Stimulated activated CD8-positive, alpha-beta memory T cell treated with anti-CD3 and anti-CD28 coated beads, Interleukin-4, amount 100 ng/mL, for 24 hours (primary cell): ENCODE measurements at places on chromosomes 11 and 22.

- DNase-seq, result no peak
These were observed 17.9 kb downstream of the TUB start for GRCh38 chr11:8098879-8099278.

DNA sequence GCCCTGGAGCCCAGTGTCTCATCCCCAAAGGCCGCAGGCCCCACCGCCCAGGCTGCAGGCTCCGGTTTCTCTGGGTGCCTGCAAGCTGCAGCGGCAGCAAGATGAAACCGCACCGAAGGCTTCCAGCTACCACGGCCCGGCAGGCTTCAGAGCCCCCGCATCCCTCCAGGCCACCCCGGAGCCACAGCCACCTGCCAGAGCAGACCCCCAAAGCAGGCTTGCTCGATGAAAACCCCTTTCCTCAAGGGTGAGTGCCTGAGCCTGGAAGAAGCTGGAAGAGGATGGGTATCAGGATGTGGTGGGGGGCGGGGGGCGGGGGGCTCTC is 24.5 kb upstream of the GNB1L start:
- DNase-seq, result no peak

DNA sequence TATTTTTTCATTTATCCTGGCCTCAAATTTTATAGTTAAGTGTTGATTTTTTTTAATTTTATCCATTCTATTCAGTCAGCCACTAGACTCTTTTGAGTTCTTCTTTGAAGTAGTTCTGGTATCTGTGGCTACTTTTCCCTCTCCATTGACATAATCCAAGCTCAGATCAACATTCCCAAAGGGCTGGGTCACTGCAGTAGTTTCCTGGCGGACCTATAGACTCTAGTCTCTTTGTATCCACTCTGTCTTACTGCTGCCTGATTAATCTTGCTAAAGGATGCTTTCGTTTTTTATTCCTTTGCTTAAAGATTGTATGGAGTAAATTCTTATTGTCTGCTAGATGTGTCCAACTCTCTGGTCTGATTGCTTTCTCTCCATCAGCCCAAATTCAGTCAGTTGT is 87.6 kb downstream of the UVRAG start:
- no peak for DNase-seq

- DNase-seq, result no peak
These were observed 737 bp downstream of the PPP2R1B start for GRCh38 chr11:111765320-111765983.

DNA sequence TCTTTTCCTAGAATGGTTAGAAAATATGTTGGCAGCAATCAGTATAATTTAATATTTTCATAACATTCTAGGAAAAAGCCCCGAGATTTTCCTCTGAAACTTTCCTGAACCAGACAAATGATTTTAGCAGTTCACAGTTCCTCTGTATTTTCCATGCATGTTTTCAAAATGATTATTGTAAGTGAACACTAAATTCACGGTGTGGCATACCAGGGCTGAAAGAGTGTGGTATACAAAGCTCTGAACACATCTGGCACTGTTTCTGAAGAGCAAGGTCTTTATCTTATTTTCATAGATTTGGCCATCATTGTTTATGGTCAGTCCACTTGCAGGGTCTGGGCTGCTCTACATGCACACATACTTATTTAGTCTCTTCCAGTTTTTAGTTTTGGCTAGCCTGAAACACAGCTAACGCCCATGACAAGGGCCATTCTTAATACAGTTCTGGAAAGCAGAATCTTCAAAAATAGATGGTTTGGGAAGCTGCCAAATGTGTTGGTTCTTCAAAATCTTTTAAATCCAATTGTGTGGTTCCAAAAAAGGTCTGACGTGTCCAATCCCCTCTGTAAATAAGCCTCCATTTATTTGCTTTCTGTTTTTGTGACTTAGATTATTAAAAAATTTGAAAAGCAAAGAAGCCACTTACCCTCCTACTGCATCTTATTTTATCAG is 7.9 kb upstream of the GAB2 start:
- no peak for DNase-seq

GRCh38 chr22:29877620-29878019 is 5.4 kb upstream of the MTMR3 start:
- no peak for DNase-seq

- DNase-seq, result no peak
These were observed 58.2 kb downstream of the SERGEF start for GRCh38 chr11:17954395-17955252.

GRCh38 chr22:46000081-46001027 is 23.4 kb upstream of the WNT7B start:
- no peak for DNase-seq

DNA sequence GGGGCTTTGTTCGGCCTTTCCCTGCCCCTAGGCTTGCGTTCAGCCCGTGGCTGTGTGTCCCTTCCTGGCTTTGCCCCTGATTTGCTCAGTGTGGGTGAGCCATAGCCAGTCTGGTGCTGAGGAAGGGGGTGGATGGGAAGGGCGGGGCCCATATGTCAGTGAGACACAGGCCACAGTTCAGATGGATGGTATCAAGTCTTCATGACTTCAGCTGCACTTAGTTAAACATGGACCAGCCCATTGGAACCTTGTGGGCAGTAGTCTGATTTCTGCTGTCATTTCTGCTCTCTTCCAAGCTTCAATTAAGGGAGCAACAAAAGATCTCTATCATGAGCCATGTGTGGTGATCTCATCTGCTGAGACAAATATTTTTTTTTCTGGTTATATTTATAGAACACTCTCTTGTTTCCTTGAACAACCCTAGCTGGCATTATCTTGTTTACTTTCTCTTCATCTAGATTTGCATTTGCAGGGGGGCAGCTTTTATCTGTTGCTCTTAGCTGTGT is 21.6 kb upstream of the PEX26 start:
- DNase-seq, result no peak

GRCh38 chr11:64084146-64084950 is 48.6 kb downstream of the FLRT1 start:
- no peak for DNase-seq

DNA sequence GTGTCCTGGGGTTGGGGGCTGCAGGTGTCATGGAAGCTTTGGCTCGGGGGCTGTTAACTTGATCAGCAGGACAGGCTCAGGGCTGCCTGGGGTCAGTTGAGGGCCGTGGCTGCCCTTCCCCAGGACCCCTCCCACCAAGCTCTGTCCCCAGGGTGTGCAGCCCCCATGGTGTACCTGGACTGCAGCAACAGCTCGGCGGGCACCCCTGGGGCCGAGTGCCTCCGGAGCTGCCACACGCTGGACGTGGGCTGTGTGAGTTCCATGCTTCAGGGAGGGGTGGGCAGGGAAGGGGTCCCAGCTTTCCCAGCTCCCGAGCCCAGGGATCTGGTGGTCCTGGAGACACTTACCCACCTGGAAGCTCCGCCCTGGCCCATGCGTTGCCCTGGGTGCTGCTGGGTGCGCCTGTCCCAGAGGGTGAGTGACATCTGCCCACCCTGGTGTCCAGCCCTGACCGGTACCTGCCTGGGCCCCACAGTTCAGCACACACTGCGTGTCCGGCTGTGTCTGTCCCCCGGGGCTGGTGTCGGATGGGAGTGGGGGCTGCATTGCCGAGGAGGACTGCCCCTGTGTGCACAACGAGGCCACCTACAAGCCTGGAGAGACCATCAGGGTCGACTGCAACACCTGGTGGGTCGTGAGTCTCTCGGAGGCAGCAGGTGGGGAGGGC is 11.3 kb downstream of the MUC5B start:
- no peak for DNase-seq

GRCh38 chr11:65583589-65583988 is 7.7 kb downstream of the EHBP1L1 start:
- DNase-seq, result no peak

DNA sequence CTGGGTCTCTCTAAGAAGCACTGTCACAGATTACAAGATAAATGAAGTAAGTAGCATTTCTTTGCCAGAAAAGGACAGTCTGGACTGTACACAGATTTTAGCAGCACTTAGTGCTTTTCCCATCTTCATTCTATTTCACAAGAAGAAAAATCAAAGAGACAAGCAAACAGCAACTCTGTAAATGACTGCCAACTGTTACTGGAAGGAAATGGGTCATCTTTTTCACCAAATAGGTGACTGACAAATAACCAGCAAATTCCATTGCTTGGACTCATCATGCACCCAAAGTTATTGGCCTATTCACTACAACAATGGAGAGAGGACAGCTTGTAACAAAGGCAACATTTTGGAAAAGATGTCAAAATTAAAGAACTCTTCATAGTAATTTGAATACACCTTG is 28.9 kb upstream of the CARD18 start:
- no peak for DNase-seq

GRCh38 chr22:36385491-36386350 is 2.0 kb downstream of the MYH9 start:
- DNase-seq, result no peak

- no peak for DNase-seq
These were observed 100.1 kb downstream of the SLC1A2 start for GRCh38 chr11:35318977-35319925.

GRCh38 chr11:60431251-60431650 is 1.9 kb downstream of the MS4A5 start:
- no peak for DNase-seq
